Mucosa of gallbladder (tissue), 1 donor: ENCODE measurements at places on chromosomes 12 and 14. TPM values are rescaled to one million over a fixed set of nuclear protein-coding genes. Genes with fewer than 3 reads are reported as not detected.

Gene OTX2
- total RNA-seq: not detected

Gene IFI27
- 478 TPM for total RNA-seq

GRCh38 chr14:52901357-52901980, 49.4 kb downstream of the FERMT2 start:
- DNase-seq: no peak

GRCh38 chr12:88662961-88663360, 82.7 kb upstream of the KITLG start:
- DNase-seq: no peak

GRCh38 chr12:53171725-53172329, 8.7 kb upstream of the ZNF740 start:
- DNase-seq: no peak

Gene GDF3
- total RNA-seq: not detected
